Right ventricle myocardium inferior (tissue), 1 donor: ENCODE measurements at places on chromosomes 4 and X. TPM values are rescaled to one million over a fixed set of nuclear protein-coding genes. Genes with fewer than 3 reads are reported as not detected.

Gene MAGEA11
- not detected for total RNA-seq

DNA sequence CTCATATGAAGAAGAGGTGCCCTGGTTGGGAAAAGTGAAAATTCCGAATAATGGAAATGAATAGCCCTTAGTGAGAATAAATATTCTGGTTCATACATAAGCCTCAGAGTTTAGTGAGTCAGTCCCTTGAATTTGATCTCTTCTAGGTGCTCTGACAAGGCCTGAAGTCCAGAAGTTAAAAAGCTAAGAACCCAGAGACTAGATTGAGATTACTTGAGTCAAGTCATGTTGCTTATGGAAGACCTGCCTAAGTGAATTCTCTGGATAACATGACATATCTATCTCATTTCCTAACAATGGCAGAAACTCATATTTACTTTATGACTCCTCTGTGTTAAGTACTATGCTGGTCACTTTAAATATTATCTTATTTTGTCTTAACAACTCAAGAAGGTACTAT is 10.5 kb upstream of the PRSS48 start:
- no peak for DNase-seq

Gene FGF5
- 1.6 TPM for total RNA-seq

DNA sequence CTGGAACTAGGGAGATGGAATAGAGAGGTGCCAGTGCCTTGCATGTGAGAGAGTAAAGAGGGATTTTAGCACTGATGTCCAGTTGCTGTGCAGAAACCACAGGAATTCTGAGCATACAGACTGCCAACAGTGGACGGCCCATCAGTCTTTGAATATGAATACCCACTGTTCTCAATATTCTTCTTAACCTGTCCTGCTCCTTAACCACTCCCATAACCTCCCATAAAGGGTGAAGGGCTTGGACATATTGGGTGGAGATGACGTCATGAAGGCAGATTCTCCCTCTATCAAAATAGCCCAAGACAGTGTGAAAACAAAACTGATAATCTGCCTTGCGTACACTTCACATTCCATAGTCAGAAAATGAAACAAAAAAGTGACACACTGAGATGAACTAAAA is 1313.7 kb upstream of the PABPC4L start:
- no peak for DNase-seq
